ENCODE measurements at places on chromosomes 12 and 14.

- DNase-seq, result peak; percentile 69
These were observed 20.9 kb downstream of the SYNE3 start for GRCh38 chr14:95495538-95496025.

DNA sequence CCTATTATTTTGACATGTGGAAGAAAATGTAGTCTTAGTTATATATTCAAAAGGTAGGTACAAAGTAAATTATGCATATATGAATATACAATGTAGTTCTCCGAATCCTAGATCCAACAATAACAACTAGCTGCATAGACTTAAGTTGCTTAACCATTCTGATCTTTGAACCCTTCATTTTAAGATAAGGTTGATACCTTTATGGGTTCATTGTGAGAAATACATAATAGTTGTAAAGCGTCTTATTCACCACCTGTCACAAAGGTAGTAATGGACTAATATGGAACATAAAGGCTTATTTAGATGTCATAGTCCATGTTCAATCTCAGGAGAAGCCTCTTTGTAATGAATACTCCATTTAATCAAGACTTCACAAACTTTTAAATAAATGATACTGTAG, 263.6 kb downstream of the TMTC2 start:
- DNase-seq, result no peak

- DNase-seq, result no peak
These were observed 272.0 kb downstream of the RPAP3 start for GRCh38 chr12:47433876-47434275.

GRCh38 chr12:86698641-86698980, 442.4 kb upstream of the MGAT4C start:
- no peak for DNase-seq

DNA sequence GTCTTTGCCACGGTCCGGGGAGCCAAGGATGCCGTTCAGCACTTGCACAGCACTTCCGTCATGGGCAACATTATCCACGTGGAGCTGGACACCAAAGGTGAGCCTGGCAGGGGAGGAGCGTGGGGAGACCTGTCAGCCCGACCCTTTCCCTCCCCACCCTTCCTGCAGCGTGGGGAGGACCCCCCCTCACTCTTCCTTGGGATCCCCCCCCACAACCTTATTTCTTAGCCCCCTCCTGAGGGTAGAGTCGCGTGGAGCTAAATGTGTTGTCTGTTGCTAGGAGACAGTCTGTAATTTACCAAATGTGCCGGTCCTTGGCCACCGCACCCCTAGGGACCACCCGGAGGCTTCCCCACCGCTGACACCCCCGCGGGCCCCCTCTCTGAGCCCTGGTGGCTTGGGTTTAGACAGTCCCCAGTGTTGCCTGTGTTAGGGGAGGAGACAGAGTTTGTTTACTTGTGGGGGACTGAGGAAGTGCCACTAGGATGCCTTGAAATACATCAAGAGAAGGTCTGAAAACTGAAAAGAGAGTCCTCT, 2.3 kb downstream of the SETD1B start:
- DNase-seq, result no peak

DNA sequence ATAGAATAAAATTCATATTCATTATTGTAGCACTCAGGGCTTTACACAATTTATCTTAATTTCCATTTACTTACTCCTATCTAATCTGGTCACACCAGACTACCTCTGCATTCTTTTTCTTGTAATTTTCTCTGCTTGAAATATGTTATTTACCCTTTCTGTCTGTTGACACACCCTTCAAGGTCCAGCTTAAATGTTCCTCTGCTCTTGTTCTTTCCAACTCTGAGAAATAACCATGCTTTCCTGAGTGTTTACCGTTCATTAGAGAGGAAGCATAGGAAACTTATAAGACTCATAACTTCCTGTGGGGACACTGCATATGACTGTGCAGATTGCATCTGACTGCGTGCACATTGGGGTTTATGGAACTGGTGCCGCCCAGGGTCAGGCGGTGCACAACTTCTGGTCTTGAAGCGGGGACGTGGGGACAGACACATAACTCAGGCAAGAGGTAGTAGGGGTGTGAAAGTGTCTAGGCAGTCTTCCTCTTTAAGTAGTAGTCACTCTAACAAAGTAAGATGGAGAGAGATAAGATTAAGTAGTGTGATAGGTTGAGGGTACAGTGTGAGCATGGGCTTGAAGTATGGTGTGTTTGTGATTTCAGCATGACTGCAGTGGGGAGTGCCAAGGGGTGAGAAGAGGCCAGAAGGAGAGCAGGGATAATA, 42.6 kb upstream of the FOXJ2 start:
- DNase-seq, result peak; percentile 29

DNA sequence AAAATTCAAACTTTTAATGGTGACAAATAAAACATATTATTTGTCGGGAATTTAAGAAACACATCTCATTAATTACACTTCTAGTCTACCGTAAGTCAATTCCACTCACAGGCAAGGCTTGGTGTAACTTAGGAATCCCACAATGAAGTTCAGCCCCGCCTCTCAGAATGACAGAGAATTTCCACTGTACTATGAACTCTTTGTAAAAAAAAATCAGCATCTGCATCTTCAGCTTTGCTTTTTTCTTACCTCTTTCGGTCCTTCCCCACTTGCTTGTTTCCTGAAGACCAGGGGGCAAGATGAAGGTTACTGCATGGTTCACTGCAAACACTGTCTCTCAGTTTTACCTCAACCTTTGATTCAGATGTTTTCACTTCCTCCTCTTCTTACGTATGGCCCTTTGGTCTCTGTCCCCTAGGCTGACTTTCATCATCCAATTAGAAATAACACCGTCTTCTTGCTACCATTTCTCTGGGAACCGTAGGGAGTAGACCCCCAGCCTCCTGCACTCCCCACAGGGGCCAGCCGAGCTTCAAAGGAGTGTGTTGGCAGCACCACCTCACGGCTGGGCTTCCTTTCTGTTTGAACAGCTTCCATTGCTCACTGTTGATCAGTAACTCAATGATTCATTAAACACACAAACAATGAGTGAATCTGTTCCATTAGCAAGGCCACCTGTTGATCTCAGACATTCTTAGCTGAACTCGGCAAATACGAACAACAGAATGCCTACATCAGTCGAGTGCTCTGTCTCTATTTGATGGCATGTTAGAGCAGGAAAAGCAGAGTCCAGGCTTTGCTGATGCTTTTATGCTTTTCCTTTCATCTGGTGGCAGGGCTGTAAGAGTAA, 343.0 kb downstream of the BMP4 start:
- no peak for DNase-seq

- DNase-seq, result no peak
These were observed 935 bp upstream of the ADSS1 start for GRCh38 chr14:104722938-104723650.

GRCh38 chr12:57712701-57713100, 18.8 kb downstream of the OS9 start:
- DNase-seq, result no peak

DNA sequence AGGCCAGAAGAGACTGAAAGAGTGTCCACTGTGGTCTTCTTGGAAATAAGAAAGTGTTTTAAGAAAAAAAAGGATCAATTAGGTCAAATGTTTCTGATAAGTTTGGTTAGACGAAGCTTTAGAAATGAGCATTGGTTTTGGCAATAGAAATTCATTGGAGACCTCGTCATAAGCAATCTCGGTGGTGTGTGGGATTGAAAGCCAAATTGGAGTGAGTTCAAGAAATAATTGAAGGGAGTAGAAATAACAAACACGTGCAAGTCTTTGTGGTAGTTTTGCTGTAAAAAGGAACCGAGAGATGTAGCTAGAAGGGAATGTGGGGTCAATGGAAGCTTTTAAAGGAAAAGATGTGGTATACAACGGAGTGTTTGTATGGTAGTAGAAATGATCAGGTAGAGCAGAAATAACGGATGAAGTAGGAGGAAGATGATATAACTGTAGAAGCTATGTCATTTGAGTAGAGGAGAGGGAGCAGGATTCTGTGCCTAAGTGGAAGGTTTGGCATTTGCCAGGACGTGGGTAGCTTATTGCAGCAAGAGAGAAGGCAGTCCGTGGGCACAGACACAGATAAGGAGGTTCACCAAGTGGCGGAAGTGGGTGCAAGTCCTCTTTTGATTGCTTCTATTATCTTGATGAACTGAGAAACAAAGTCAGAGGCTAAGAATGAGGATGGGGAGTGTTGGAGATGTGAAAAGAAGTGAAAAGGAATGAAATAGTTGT, 146.2 kb downstream of the DACT1 start:
- no peak for DNase-seq

- DNase-seq, result peak; percentile 44
These were observed 110.0 kb downstream of the CCDC60 start for GRCh38 chr12:119444462-119445044.

DNA sequence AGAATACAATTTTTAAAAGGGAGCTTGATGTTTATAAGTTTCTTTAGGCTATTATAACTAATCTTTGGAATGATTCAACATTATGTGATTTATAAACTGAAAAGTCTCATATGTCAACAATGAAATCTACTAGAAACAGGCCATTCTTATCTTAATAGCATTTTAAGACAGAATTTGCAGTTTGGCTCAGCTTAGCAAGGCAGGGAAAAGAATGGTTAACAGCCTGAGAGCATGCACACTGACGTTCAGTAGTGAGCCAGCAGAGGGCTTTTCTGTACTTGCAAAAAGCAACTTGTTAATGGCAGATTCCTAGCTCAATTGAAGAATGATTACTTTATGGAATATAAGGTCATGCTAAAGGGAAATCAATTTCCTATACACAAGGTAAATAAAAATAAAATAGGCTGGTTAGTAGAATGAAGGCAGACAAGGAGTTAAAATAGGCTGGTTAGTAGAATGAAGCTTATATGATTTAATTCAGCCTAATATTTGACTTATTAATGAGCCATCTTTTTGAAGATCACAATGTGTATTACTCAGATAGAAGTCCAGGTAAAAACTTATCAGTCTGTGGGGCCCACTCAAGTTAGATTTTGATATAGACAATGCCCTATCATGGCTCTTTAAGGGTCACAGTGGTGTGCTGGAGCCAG, 95.9 kb downstream of the OTOGL start:
- no peak for DNase-seq

GRCh38 chr14:84252706-84253105, 1277.2 kb upstream of the FLRT2 start:
- no peak for DNase-seq
